ENCODE measurements at places on chromosomes 4 and X. TPM values are rescaled to one million over a fixed set of nuclear protein-coding genes. Genes with fewer than 3 reads are reported as not detected.

Gene C4orf51
- not detected for total RNA-seq

DNA sequence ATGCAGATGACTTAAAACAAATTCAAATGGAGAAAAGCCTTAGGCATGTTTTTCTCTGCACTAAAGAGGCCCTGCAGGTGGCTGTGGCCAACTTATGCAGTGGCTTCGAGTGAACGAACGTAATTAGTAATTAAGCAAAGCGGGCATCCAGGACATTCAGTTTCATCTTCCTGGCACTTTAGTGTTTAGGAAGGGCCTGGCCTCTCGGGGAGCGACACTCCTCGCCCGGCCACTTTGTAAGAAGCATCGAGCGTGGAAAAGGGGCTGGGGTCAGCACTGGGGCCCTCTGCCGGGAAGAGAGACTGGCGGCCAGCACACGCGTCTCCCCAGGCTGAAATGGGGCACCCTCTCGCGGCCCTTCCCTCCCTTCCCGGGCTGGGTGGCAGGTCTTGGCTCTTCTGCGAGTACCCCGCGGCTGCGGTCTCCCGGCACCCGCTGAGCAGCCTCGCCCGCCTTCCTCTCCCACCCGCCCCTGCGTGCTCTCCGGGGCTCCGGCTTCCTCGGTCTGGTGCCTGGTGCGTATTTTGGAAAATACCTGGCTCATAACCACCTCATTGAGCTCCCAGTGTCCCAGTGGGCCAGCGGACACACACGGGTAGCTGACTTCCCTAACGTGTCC lies 677 bp upstream of the CYP4V2 start:
- DNase-seq: peak; percentile 38

DNA sequence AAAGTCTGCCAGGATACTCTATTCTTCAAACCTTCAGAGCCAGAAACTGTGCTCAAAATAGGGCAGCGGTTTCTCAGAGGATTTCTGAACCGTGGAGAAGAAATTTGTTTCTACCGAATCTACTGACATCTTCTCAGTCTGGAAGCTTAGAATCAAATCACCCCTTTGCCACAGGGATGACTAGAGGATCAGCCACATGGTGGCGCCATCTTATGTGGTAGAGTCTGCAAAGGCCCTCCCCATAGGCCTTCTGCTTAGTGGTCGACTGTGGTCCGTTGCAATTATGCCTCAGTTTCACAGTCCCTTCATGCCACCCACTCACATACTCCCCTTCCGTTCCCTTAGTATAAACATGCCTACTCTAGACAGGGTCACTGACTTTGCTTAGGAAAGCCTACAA lies 680.7 kb upstream of the SPANXN1 start:
- DNase-seq: no peak

DNA sequence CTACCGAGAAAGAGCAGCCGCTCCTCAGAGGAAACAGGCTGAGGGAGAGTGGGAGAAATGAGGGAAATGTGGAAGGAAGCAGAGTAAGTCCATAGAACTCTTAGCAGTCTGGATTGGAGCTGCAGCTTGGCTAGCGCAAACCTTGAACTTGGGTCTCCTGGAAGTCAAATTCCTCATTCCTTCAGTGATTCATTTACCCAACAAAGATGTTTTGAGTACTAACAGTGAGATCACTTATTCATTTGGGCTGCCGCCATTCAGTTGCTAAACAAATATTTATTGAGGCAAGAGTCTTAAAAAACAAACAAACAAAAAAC lies 51.5 kb downstream of the SEL1L3 start:
- no peak for DNase-seq

Gene NEXMIF
- 1.3 TPM for total RNA-seq

Gene TDO2
- total RNA-seq: not detected

- no peak for DNase-seq
Observed at GRCh38 chrX:9522378-9523155, 57.7 kb downstream of the TBL1X start.

Gene PFKFB1
- total RNA-seq: 0.49 TPM

GRCh38 chrX:148785256-148785655 lies 284.8 kb downstream of the AFF2 start:
- no peak for DNase-seq

DNA sequence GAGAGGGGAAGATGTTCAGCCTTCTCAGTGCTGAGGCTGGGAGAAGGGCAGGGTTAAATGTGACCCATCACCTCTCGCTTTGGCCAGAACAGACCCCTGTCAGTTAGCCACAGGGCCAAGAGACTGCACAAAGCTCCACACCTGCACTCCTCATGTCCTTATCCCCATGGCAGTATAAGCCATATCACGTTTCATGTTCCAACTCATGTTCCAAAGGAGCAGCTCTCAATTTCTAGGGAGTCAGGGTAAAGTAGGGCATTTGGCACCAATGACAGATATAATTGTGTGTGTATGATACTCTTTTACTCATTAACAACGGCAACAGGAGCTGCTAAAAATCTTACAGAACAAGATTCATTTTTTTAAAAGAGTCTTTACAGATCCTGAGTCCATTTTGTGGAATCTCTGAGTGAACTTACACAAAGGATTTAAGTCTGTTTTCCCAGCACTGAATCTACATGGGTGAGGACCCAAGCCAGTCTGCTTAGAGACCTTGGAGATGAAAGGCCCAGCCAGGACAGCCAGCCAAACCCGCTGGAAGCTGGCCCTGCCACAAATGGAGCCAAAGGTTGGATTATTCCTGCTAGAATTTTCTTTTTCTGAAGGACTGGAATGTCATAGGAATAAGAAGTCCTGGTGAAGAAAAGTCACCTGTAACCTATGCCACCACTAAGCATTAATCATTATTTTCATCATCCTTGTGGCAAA lies 129.1 kb upstream of the SMAD1 start:
- DNase-seq: no peak

Gene BEX5
- total RNA-seq: 12.4 TPM
